Activated effector memory CD4-positive, alpha-beta T cell treated with anti-CD3 and anti-CD28 coated beads, Interleukin-2, amount 50 U/mL, for 16 hours (primary cell): ENCODE measurements at places on chromosomes 5 and 9.

GRCh38 chr9:121399126-121399882 lies 29.3 kb upstream of the STOM start:
- no peak for DNase-seq

- no peak for DNase-seq
Measured at GRCh38 chr5:589588-589987, 22.6 kb upstream of the CEP72 start.

- no peak for DNase-seq
Measured at GRCh38 chr5:89036166-89036565, 153.2 kb upstream of the MEF2C start.

GRCh38 chr9:19600538-19600937 lies 188.3 kb downstream of the SLC24A2 start:
- DNase-seq = no peak

GRCh38 chr5:99061299-99061698 lies 132.5 kb upstream of the CHD1 start:
- no peak for DNase-seq

DNA sequence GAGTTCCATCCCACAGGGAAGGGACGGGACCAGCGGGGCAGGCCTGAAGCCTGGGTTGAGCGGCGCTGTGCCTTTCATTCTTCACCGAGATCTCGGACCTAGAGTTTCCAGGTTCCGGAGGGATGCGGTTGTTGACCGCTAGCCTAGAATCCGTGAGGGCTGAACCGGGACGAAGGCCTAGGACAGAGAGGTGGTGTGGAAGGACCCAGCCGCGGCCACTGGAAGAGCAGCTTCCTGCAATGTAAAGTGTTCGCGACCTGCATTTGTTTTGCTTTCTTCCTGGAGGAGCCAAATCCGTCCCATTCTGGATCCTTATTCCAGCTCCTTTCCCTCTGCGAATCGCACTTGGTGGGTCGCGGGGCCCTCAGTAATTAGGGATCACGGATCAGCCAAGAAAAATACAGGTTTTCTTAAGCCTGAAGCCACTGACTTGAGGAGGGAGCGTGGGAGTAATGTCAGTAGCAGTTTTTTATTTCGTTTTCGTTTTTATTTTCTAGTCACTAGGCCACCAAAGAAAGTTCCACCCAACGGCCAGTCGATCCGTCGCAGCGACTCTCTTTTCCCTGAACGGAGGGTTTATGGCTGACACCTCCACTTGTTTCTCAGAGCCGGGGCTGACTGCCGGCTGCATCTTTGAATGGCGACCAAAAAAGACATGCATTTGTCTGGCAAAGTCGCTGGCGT lies 48.6 kb downstream of the ANXA2R start:
- DNase-seq = peak; percentile 88

- no peak for DNase-seq
Measured at GRCh38 chr5:14227513-14227912, 84.4 kb downstream of the TRIO start.

- no peak for DNase-seq
Measured at GRCh38 chr9:123228967-123229366, 39.4 kb downstream of the STRBP start.

DNA sequence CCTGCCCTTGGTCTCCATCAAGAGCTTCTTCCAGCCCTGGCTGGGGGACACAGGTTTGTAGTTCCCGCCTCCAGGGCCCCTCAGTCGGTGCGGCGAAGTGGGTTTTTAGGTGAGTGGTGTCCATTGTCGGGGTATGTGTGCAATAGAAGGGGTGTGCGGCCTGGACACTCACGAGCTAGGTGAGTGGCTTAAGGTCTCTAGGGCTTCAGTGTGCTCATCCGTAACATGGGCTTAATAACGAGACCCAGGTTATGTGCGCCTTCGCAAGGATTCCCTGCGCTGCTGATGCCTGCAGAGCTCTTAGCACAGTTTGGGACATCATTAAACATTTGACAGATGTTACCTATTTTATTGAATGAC lies 656 bp downstream of the CEP78 start:
- no peak for DNase-seq
